ENCODE measurements at places on chromosomes 11 and 22.

GRCh38 chr11:72189455-72190250 lies 2.3 kb upstream of the FOLR1 start:
- DNase-seq: no peak

- DNase-seq: no peak
These were observed 73.0 kb upstream of the TBCEL start for GRCh38 chr11:120950880-120951279.

DNA sequence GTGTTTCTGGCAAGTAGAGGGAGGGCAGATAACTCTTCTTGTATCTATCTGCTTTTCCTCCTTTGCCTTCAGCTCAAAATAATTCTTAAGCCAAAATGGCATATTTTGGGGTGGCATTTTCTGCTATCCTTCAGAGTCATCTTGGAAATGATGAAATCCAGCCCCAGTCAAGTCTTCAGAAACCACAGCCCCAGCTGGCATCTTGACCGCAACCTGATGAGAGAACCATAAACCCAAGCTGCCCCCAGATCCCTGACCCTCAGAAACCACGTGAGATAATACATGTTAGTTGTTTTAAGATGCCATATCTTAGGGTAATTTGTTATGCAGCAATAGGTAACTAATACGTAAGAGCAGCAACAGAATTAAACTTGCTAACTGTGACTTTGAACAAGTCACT lies 15.1 kb upstream of the PAMR1 start:
- no peak for DNase-seq

GRCh38 chr11:121439337-121439736 lies 12.8 kb upstream of the SORL1 start:
- no peak for DNase-seq

GRCh38 chr11:87597725-87598124 lies 560.0 kb downstream of the TMEM135 start:
- DNase-seq: no peak

DNA sequence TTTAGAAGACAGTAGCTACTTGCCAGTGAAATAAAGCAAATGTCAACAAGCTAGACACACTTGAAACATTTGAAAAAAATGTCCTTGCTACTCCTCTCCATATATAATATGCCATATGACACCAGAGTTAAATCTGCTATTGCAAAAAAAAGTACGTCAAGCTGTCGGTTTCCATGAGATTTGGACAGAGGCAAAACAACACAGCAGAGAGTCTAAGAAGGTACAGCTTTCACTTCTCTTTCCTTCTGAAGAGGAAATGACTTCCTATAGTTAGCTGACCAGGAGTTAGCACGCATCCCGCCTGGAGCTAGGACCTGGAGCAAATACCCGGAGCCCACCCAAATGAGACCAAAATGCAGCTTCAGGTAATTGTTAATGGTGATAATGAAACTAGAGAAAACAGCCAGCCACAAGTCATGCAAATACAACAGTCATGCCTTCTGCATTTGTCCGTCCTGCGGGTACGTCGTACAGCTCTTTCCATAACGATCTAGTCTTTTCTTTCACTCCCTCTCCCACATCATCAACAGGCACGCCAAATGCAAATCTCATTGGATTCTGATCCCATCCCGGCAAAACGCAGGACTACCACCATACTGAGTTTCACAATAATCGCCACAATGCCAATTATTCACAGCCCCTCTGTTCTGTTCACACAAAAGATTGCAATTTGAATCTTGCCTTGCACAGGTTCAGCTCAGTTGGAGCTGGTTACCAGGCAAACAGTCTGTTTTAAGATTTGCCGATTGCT lies 395.0 kb upstream of the CCDC90B start:
- DNase-seq: no peak

- DNase-seq: no peak
These were observed 9.8 kb downstream of the KCNJ11 start for GRCh38 chr11:17378655-17379054.

DNA sequence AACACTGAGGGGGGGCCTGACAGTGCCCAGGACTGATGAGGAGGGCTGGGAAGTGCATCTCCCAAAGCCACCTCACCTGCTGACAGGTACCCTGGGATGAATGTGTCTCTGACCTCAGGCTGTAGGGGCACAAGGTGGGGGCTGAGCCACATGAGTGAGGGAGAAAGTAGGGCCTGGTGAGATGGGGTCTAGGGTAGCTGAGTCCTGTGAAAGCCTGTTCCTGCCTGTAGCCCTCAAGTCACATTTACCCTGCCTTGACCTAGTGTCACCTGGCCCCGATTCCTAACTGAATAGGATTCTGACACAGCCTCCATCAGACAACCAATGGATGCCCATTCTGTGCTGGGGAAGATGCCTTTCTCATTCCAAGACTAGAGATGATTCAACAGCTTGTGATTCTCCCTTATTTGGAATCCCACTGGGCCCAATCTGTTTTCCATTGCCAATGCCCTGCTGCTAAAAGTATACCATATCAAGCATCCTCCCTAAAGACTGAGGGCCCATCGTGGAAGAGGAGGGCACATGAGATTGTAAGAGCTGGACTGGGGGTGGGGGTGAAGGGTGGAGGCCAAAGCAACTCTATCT lies 11.1 kb upstream of the RFPL1 start:
- DNase-seq: no peak

DNA sequence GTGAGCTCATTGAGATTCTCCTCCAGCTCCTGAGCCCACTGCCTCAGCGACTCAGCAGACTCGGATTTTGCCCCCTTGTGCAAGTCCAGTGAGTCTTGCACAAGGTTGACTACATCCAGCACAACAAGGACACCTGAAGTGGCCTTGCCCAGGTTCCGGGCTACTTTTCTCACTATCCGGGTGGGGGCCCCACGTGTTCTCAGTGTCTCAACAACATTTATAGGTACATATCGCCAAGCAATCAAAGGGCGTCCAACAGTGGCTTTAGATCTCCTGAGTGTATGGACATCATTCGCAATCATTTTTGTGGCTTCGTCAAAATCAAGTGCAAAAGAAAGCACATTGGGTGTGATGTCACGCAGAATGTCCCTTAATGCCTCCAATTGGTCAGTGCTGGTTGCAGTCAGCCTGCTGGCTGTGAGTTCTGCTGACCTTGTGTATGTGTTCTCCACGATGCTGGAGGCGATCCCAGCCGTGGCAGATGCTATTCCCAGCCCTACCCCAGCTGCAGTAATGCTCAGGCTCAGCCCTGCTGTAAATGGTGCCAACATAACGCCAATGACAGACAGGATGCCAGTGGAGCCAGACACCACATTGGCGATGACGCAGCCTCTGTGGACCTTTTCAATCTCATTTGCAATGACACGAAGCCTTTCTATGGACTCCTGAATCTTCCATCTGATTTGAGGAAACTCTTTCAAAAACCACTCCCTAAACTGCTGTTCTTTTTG lies 10.3 kb downstream of the APOL4 start:
- DNase-seq: no peak
